ENCODE measurements at places on chromosomes 1 and 21.
A peak's percentile ranks its signal among the peaks of the same experiment; 100 is the strongest.

- no peak for DNase-seq
Measured at GRCh38 chr1:100585786-100586185, 47.8 kb downstream of the GPR88 start.

DNA sequence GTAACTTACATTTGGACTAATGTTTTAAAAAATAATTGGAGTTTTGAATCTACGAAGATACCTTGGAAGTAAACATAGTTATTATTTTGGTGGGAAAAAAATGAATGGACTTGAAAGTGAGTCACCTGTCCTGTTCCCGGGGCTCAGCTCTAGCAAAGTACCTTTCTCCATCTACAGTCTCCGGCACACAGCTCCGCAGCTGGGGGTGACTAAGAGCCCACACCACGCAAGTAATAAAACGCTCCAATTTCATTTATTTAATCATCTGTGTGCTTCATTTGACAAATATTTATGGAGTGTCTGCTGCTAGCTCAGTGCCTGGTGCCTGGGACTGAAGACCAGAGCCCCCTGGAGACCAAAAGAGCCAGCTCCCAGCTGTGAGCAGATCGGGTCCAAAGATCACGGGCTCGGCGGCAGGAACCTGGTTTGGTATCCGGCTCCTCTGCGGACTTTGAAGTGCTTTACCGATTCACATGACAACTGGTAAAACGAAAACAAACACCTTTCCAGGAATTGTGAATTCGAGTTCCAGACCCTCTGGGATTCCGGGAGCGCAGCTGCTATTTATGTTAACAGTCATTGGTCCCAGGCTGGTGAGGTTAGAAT lies 1.7 kb upstream of the RIPK4 start:
- DNase-seq, result no peak

DNA sequence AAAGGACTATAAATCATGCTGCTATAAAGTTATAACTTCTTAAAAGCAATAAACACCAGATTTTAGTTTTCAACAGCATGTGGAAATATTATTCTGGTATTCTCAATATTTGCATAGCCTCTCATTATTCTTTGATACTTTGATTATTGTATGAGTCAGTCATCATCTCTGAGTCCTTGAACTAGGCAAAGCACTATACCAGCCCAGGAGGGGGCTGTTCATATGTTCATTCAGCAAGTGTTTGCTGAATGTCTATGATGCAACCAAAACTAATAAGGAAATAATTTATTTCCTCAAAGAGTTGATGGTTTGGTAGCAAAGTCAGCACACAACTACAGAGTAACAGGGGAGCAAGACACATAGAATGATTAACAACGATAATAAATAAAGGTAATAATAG lies 175.6 kb upstream of the C1orf105 start:
- DNase-seq, result no peak

GRCh38 chr1:9399510-9400424 lies 107.1 kb downstream of the SPSB1 start:
- no peak for DNase-seq

DNA sequence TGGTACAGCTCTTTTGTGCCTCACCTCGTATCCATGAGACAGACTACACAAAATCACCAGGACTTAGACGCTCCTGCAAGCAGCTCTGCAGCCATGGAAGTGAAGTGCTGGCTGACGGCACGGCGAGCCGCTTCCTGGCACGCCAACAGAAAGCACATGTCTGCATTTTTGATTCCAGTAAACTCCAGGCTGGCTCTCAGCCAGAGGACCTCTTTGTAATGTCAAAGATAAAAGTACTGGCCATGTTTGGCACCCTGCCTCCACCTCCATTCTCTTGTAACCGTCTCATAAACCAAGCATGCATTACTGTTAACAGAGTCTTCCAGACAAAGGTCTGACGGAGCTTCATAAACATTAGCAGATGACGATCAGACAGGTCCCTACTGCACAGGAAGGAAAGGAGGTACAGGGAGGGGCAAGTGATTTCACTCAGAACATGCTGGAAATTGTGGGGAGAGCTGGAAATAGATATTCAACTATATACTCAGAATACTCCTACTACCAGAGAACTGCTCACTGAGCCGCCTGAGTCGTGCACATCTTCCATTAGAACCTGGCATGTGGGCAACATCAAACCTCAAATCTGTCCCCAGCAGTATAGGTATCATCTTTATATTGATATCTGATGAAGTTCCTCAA lies 632.0 kb downstream of the SMYD3 start:
- DNase-seq, result no peak

DNA sequence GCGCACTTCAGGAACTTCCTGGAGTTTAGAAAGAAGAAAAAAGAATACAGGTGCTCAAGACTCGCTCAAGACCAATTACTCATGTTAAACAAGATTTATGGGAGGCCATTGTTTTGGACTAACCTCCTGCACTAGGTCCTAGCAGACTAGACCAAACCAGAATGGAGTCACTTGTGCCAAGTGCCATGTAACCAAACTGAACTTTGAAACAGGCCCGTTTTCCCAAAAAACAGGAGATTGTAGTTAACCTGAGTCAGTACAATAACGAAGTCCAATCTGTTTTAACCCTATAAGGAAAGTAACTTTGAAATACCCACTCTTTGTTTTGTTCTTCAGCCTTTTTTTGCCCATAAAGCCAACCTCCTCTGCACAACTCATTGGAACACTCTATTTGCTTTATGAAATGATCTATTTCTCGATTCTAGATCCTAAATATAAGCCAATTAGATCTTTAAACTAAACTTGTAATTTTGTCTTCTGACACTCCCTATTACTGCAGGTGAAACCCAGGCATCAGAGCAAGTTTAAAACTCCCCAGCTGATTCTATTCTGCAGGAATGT lies 695 bp upstream of the NTPCR start:
- no peak for DNase-seq

DNA sequence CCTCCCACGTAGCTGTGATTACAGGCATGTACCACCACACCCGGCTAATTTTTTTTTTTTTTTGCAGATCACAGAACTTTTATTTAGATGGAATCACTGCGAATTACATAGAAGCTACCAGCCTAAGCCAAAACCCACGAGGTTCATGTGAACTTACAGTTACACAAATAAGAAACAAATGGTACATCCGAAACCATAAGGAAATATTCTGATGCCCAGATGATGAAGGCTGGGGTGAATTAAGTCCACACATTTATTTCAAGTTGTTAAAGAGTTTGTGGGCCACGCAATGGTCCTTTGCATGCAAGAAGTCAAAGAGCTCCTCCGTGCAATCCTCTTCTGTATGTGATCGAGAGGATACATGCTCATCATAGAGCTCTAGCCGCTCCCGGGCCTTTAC lies 328 bp downstream of the UQCRHL start:
- DNase-seq, result no peak

DNA sequence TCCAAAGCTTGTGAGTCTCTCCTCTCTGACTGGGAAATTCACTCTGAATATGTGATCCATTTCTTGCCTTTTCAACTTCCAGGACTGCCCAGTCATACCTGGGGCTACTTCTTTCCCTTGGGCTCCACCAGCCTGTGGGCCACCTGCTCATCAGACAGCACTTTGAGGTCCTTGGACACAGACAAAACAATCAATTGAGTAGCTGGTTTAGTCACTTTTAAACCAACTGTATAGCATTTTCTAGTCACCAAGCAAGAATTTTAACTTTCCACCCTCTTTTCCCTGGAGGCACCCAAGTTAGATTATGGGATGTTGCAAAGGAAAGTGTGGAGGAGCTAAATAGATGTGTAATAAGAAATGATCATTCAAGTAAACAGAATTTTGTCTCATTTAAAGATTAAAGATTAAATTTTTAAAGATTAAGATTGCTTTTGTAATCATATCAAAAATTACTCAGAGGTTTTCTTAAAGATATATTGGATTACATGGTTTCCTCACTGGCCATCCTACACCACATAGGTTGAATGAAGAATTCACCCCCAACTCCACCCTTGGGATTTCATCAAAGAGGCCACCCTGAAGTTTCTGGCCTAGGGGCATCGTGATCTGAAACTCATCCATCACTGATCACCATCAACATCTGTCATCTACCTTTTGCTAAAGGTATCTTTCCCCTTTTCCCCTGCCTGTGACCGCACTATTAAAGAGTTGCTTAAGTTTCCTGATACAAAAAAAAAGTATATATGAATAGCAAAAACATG lies 219.2 kb upstream of the NR5A2 start:
- DNase-seq, result no peak

GRCh38 chr1:200886594-200886993 lies 8.1 kb upstream of the INAVA start:
- DNase-seq, result no peak

GRCh38 chr1:113423826-113424225 lies 33.5 kb downstream of the MAGI3 start:
- no peak for DNase-seq

DNA sequence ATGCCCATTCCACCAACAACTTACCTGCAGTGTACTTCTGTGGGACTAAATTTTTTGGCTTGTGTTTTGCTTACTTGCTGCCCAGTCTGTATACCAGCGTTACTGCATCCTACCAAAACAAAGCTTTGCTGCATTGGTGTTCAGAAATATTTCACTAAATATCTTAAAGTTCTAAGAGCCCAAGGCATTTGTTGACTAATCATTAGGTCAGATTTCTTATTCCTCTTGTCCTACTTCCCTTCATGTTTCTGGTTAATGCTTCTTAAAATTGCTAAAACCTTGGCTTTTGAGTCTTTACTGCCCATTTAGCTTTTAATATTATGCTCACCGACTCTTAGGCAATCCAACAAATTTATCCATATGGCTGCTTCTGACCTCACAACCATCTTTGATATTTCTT lies 161.8 kb downstream of the DPYD start:
- DNase-seq, result no peak

DNA sequence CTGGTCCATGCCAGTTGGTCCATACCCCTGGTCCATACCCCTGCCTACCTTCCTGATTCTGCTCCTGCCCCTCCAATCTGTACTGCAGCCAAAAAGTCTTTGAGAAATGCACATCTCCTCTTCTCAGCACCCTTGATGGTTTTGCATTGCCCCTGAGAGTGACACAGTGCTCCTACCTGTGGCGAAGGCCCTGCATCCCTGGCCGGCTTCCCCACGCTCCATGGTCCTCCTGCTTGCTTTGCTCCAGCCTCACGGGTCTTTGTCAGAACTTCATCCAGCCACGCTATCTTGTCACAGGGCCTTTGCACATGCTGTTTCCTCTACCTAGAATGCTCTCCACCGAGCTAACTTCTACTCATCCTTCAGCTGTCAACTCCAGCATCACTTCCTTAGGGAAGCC lies 32.2 kb upstream of the TTC4 start:
- DNase-seq, result no peak

DNA sequence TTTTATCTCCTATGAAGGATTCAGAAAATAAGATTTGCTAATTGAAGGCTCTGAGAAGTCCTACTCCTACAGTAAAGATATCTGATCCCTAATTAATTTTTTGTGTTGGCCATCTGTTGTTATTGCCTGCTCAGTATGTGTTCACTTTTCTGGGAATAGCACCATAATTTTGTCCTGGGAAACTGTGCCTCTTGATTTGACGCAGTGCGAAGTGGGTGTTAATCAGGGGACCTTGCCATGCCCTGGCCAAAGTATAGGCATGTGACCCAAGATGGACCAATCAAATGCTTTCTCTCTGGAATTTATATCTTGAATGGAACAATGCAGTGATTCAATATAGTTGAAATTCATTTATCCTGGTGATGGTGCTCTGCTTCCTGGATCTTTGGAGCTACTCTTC lies 30.4 kb upstream of the GNG12 start:
- no peak for DNase-seq

GRCh38 chr1:110717179-110717578 lies 42.4 kb upstream of the KCNA3 start:
- no peak for DNase-seq

- no peak for DNase-seq
Measured at GRCh38 chr1:229344937-229345684, 2.3 kb upstream of the CCSAP start.

- DNase-seq, result no peak
Measured at GRCh38 chr1:22760455-22760854, 49.8 kb downstream of the EPHB2 start.

GRCh38 chr21:27722095-27722494 lies 755.2 kb upstream of the ADAMTS5 start:
- DNase-seq, result no peak

GRCh38 chr1:1858382-1859086 lies 32.4 kb downstream of the GNB1 start:
- DNase-seq, result peak; percentile 20

DNA sequence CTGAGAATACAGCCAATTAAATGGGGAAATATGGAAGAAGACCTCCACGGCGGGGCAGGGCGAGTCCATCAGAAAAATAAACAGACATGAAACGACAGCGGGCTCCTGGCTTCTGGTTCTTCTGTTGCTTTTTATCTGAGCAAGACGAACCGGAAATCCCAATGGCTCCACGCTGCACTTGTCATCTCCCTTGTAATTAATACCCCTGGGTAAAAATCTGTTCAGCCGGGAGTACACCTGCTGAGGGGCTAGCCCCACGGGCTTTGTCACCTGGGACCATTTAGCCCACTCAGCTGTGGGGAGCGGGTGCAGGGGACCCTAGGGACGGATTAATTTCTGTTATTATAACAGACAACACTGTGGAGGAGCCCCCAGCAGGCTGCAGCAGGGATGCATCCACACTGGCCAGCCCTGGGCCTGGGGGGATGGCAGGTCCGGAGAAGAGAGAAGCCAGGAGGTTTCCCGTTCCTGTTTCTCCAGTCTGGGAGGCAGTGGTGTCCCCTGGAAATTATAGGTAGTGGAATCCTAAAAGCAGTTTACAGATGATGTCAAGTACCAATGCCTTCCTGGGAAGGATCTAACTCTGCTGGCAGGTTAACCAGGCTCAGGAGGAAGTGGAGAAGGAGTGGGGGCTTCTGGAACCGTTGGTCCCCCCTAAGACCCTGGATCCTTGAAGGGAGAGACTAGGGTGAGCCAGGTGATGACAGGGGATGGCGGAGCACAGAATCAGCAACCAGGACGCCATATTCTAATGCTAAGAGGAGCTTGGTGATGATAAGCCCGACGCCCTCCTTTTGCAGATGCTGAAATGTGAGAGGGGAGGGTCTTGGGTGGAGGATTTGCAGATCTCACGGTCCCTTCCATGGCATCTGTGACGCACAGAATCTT lies 566.1 kb downstream of the PTPRU start:
- no peak for DNase-seq

DNA sequence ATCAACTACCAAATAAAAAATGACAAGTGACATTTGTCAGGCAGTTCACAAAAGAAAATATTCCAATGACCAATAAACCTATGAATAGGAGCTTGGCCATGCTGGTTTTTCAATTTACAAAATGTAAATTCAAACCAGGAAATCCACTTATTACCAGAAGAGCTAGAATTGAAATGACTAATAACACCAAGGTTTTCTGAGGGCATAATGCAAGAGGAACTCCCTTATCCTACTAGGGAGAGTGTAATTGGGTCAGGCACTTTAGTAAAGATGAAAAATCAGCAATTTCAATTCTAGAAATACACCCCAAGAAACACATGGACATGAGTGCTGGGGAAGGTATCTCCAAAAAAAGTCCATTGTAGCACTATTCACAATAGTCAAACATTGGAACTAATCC lies 16.7 kb upstream of the TIAM1 start:
- no peak for DNase-seq

GRCh38 chr1:200353232-200353631 lies 56.6 kb downstream of the ZNF281 start:
- DNase-seq, result no peak

- DNase-seq, result no peak
Measured at GRCh38 chr1:81731989-81732388, 68.7 kb upstream of the ADGRL2 start.

GRCh38 chr1:26410706-26411623 lies at the start of gene LIN28A:
LIN28A (plus strand) TSS chr1:26410817; CDS start chr1:26410892, 75 bp downstream.
- peak; percentile 20 for DNase-seq
